ENCODE measurements at places on chromosomes 1 and 21.
A peak's percentile ranks its signal among the peaks of the same experiment; 100 is the strongest.

GRCh38 chr1:151988405-151988923 is 5.2 kb downstream of the S100A10 start:
- DNase-seq: peak; percentile 75

DNA sequence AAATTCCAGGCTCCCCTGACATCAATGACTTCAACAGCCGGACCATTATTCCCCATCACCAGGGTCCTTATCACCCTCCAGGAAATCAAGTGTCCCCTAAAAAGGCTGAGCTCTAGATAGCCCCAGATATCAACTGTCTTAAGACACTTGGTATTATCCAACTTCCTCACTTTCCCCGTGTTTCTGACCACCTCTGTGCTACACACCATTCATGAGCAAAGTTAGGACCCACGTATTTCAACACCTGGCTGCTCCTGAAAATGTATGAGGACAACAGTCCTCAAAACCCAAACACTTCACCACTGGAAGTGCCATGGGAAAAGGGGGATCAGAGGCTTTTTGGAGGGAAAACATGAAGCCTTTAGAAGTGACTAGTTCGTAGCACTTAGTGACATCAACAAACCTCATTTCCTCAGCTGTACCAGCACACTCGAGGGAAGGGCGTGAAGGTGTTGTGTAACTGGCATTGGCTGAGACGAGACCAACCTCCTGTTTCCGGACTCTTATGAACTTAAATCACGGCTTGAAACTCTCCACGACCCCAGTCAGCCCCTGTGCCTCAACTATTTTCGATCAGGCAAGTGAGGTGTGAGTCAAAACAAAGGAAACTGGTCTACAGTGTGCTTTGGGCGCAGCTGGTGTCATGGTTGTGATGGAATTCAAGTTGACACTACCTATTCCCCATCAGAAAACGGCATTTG is 4.1 kb upstream of the CHD5 start:
- DNase-seq: no peak

GRCh38 chr1:153312570-153313186 is at the start of gene PGLYRP3:
TSS of gene PGLYRP3 (minus strand) at chr1:153312952. CDS start at chr1:153310665, 2,287 bp downstream.
- DNase-seq: no peak

DNA sequence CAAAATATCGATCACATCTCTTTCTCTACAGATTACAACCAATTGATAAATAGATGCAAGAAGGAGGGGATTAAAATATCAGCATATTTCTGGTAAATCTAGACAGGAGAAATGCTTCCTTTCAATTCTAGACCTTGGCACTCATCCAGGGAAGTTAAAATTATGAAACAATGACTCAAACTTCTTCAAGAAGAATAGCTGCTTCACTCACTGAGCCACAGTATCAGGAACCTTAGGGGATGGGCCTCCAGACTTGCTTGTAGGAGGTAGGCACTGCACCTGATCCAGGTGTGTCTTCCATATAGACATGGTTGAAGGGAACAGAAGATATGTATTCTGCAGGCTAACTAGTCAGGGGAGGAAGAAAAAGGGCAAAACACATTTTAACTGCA is 9.8 kb downstream of the SLAMF7 start:
- peak; percentile 3 for DNase-seq

DNA sequence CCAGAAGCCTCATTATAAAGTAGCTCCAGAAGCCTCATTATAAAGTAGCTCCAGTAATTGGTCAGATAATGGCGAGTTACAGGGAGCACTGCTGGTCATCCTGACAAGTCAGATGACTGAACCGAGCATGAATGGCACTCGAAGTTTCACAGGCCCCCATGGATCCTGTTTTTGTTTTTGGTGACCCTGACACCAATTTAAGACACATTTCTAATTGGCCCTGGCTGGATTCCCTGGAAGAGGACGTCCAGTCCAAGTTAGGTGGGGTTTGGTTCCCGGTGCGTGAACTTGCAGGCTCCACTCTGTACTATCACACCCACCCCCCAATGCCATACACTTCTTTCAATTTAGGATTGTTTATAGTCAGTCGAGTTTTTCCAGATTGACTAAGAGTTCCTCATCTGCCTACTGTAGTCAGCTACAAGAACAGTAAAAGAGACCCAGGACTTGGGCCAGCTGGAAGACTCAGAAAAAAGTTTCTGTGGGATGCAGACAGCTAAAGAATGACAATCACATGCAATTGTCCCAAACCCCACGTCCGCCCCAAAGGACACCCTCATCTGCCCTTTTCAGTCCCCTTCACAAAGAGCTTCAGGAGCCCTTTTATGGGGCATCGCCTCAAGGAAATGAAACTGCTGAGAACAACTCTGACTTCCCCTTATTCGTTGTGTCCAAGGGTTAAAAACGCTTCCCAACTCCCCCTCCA is 2.7 kb downstream of the DHRS3 start:
- DNase-seq: no peak

DNA sequence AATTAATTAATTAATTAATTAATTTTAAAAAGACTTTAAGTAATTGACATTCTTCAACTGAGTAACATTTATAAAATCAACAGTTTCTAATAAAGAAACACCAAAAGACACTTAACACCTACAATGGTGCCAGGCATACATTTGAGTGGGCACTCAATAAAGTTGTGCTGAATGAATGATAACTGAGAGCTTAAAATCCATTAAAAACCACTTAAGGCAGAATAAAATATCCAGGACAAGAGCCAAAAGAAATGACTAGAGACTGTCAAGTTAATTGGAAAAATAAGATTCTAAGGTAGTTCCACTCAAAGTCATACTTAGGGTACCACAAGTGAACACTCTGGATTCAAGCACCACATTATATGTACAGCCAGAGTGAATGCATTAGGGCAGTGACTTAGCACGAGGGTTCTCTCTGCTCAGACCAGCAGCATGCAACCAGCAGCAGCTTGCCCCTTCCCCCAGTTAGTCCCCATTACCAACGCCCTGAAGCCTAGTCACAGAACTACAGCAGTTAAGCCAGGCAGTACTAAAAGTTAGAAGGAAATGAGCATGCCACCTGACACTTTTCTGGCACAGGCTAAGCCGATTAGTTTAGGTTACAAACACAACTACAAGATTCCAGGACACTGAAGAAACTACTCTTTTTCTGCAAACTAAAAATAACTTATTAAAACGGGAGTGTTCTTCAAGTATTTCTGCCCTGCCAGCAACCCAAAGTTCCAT is 46.5 kb downstream of the LUZP1 start:
- DNase-seq: peak; percentile 59

DNA sequence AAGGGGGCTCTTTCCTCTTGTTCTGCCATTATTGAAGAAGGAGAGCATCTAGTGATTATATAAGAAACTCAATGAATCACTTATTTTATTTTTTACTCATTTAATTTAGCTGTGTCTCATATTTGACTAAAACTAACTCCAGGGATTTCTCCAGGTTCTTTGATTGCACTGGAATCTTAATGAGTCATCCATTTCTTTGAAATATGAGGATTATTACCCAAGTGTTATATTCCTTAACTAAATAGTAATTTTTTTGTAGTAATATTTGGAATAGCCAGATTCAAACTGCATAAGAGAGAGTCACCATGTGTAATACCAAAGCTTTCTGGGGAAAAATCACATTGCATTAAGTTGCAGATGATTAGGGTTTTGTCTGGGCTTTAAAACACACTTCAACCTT is 59.5 kb downstream of the NTMT2 start:
- DNase-seq: no peak

- DNase-seq: no peak
These were observed 9.3 kb downstream of the DRAXIN start for GRCh38 chr1:11700601-11701467.

All from astrocyte of the spinal cord (primary cell).